ENCODE measurements at places on chromosomes 16 and 17.

DNA sequence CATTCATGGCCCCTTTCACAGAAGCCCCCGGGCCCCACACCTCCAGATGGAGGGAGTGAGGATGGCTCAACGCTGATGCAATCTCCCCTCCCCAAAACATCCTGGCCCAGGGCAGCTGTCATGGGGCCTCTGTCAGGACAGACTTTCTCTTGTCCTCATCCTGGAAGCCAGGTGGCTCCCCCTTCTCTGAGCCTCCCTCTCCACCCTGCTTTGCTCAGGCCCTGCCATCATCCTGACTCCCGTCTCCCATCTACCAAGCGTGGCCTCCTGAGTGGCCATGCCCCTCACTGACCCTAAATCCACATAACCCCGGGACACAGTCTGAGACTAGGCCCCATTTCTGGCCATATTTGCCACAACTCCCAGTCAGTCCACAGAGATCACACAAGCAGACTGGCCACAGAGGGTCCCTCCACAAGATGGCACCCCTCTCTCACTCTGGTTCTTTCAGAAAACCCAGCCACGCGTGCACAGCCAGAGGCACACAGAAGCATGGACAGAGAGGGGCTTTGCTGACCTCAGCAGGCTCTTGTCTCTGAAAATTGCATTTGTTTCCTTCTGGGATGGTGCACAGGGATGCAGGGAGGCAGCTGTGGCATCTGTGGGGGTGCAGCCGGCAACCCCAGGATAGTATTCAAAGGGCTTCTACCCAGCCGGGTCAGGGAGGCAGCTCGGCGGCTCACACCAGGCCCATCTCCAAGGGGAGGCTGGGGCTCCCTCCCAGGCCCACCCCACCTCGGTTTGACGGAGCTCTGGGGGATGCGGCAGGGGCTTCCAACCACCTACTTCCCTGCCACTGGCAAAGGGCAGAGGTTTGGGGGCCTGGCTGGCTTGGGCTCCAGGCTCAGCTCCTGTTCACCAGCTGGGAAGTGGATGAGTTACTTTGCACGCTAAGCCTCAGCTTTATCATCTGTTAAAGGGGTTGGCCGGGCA, 16.9 kb downstream of the DOC2B start:
- no peak overlapping the region for H3K4me3 ChIP-seq
- H3K36me3 ChIP-seq = no peaks in the 10 kb centered on the region
- H3K27ac ChIP-seq = no peak overlapping the region
- H3K4me1 ChIP-seq = peaks cover 5% of the 10 kb centered on the region
- no peak for DNase-seq

DNA sequence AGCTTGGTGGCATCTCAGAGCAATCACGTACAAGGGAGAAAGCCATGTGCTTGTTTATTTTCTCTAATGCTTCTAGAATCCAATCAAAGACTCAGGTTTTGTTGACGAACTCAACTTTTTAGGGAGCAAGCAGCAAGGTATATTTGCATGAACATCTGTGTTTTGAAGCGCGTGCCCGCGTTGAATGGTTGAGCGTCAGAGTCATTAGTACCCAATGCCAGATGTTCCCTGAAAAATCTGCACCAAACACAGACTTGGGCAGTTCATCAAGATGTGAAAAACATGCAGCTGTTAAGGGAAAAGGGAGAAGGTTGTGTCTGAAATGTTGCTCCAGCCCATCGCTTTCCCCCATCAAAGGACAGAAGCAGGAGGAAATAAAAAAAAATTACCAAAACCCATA, 170.4 kb downstream of the SNX29 start:
- no peaks in the 10 kb centered on the region for H3K4me1 ChIP-seq
- no peak for DNase-seq
- no peaks in the 10 kb centered on the region for H3K27me3 ChIP-seq

DNA sequence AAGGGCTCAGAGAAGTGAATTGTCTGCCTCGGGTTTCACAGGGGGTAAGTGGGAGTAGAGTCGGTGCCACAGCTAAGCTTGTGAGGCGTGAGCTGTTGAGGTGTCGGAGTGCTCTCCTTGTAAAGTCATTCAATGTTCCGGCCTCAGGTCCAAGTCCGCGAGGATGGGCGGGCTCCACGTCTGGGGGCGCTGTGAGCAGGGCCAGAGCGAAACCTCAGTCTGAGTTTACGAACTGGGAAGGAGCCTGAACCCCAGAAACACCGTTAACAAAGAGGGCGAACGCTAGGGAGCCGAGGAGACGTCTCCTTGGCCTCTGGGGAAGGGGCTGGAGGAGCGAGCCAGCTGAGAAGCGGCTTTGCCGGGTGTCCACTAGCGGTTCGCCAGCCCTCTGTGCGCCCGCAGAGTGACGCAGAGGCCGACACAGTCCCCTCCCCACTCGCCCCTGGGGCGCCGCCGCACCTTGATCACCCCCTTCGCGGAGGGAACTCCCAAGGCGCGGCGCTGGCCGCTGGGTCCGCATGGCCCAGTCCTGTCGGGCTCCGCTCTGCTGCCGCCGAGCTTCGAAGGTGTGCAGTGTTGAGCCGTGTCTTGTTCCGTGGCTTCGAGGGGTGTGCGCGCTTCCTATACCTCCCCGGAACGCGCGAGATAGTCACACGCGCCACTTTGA, 4.9 kb downstream of the IRX3 start:
- no peak overlapping the region for H3K4me3 ChIP-seq
- no peaks in the 10 kb centered on the region for H3K36me3 ChIP-seq
- no peaks in the 10 kb centered on the region for H3K4me1 ChIP-seq
- peaks cover 7% of the 10 kb centered on the region for H3K27me3 ChIP-seq
- H3K27ac ChIP-seq = no peak overlapping the region

GRCh38 chr16:67525176-67525860, 3.3 kb upstream of the RIPOR1 start:
- DNase-seq = no peak
- no peak overlapping the region for H3K4me3 ChIP-seq
- peaks cover 18% of the 10 kb centered on the region for H3K4me1 ChIP-seq
- H3K36me3 ChIP-seq = no peaks in the 10 kb centered on the region

DNA sequence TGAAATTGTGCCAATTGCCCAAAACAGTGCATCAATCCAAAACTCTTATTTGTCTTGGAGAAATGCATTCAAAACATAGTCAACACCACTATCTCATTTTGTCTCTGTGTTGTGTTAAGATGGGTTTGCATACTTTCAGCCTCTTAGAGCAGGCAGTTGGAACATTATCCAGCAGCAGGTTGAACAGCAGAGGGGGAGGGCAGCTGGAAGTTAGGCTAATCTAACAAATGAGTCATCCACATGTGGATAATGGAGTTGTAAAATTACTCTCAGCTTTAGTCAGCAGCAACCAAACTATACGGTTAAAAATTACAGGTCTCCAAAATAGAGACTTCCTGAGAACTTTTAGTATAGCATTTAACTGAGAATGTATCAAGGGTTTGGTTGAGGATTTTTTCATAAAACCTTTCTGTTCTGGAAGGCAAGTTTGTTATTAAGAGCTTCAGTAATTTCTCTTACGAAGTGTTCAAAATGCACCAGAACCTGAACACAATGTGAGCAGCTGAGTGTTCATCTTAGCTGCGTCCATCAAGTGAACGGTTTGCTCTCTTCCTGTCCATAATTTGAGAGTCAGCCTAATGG, 46.3 kb downstream of the PRKCA start:
- H3K27me3 ChIP-seq = no peaks in the 10 kb centered on the region
- no peaks in the 10 kb centered on the region for H3K4me1 ChIP-seq
